Hippocampal formation (tissue), 2 donors: ENCODE measurements at places on chromosomes 2 and 18.

DNA sequence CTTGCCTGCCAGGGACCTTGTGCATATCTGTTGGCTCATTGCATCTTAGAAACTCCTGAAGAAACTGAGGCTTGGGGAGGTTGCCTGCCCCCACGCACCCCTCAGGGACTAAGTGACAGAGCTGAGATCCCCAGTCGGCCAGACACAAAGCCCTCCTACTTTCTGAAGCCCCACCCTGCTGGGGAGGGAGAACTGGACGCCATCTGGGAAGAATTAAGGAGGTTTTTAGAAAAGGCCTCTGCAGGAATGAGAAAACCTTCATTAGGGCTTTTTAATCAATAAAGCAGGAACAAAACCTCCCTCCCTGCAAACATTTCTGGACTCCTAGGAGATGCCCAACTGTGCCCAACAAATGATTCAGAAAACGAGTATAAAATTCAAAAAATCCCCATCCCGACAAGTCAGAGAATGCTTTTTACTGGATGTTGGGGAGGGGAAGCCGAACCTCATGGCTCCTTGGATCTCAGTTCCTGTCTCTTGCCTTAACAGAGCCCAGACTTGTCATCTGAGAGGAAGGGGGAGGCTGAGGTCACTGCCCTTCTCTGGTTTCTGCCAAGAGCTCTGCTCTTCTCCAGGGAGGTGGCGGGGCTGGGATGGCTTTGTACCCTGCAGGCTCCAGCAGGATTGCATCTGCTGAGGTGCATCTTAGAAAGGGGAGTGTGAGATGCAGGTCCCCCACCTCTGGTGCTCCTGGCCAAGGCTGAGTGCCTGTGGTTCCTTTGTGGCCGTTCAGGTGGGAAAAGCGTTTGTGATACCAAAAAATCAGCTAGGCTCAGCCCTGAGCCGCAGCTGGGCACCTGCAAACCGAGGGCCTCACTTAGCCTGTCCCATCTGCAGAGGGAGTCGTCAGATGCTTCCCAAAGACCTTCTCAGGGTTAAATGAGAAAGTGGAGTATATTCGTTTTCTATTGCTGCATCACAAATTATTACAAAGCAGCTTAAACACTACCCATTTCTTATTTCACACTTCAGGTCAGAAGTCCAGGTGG, 142.4 kb downstream of the ZFP36L2 start:
- peak; percentile 58 for DNase-seq

DNA sequence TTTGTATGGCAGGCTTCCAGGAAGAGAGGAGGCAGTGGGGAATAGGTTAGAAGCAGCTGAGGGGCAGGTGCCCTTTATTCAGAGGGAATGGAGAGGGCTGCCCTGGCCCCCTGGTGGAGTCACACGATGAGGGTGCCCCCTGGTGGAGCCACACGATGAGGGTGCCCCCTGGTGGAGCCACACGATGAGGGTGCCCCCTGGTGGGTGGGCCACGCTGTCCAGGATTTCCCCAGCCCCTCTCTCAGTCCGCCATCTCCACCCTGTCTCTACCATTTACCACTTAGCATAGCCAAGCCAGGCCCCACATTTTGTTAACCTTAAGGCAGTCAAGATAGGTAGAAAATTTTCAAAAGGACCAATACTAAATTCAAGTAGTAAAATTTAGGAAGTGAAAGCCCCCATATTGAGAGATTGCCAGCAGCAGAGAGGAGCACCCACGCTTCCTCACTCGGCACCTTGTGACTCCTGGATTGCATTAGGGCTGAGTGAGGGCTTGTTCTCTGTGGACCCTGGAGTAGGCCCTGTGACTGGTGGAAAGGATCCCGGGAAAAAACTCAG, 10.4 kb upstream of the FAM228A start:
- no peak for DNase-seq

- peak; percentile 89 for DNase-seq
These were observed 1.2 kb downstream of the RTKN start for GRCh38 chr2:74440378-74441169.

DNA sequence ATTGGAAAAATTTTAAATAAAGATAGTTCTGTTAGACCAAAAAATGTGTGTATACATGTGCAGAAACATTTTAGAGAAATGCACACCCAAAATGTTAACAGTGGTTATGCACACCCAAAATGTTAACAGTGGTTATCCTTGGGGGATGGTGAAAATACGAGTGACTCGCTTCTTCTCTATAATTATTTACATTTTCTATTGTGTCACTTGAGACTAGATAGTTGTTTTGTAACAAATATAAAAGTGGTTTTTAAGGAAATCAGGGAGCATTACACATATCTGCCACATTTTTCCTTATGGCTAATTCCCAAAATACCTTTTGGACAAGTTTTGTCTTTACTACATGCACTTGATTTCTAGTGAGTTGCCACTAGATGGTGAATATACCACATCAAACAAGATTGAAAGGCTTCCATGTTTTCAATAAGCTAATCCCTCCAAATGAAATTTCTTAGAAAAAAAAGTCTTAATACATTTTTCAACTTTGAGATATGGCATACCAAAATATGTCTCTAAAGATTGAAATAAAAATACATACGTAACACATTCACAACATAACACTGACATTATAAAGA, 9.0 kb upstream of the HIBCH start:
- no peak for DNase-seq

- no peak for DNase-seq
These were observed 14.8 kb downstream of the CAD start for GRCh38 chr2:27231921-27232320.

DNA sequence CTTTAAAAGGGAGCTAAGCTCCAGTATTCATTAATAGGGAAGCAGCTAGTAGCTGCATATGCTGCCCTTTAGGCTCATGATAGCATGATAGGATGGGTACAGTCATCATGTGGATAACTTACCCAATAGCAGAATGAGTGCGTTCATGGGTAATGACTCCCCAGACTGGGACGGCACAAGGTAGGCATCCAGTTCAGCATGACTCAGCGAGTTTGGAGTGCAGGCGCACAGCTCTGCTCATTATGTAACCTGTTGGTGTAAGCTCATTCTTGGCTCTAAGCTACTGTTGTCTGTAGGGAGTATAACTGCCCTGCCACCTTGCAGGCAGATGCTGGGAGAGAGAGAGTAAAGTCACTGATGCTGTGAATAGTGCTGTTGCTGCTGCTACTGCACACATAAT, 209.2 kb upstream of the SYT4 start:
- DNase-seq, result no peak

GRCh38 chr2:121355488-121355887, 70.5 kb upstream of the TFCP2L1 start:
- DNase-seq, result no peak

- no peak for DNase-seq
These were observed 94.5 kb downstream of the MTCL1 start for GRCh38 chr18:8799596-8800441.

DNA sequence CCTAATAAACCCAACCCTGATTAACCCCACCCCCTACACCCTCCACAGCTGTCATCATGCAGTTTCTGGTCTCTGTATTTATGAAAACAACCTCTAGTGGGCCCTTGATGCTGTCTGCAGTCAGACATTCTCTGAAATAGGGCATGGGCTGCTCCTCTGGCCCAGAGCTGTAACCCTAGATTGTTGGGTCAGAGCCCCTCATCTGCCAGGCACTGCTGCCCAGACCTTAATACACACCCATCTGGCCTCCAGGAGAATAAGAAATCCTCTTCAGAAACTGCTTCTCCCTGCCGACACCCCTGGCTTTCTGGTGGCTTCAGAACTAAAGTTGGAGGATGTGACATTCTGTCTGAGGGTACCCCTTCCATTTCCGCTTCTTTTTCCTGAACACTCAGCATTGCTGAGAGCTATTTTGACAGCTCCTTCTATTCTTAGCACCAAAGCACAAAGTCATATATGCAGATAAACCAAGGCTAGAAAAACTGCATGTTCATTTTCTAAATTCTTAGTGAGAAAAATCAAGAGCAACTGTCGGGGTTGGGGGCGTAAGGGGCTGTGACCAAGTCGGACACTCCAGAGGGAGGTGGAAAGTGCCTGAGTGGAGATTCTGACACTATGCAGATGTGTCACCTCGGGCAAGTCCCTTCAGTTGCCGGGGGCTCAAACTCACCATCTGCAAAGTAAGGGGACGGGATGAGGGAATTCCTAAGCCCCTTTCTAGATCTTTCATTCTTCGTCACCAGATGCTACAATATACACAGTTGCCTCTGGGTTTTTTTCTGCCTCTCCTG, 28.7 kb downstream of the SRSF7 start:
- DNase-seq, result no peak

GRCh38 chr2:96463119-96463518, 42.0 kb downstream of the NEURL3 start:
- no peak for DNase-seq
